HL-60 (cell line): ENCODE measurements at places on chromosomes 16 and 17.
A peak's percentile ranks its signal among the peaks of the same experiment; 100 is the strongest.

DNA sequence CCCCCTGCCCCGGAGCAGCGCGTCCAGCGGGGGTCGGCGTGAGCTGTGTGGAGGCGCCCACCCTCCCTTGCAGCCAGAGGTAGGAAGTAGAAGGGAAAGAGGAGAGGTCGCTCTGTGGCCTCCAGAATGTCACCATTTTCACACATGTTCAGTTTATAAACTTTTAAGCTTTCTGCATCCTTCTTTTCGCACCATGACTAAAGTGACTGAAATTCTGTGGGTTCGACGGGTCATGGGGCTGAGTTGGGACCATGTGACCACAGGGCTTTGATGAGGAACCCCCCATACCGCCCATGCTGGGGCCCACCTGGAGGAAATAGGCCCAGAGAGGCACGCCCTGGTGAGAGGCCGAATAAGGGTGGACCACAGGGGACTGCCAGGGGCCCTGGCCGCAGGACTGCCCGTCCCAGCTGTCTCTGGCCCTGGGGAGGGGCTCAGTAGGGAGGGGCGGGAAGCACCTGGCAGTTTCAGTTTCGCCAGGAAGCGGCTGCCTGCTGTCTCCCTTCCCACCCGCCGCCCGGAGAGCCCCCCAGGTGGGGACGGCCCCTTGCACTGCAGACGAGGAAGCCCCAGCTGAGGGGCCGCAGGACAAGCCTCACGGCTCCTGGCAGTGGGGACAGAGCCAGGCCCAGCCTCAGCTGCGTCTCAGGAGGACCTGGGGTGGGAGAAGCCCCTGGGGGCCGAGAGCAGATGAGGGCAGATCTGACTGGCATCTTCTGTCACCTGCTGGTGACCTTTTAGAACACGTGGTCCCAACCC, 9.0 kb downstream of the CBFA2T3 start:
- no peak for DNase-seq

DNA sequence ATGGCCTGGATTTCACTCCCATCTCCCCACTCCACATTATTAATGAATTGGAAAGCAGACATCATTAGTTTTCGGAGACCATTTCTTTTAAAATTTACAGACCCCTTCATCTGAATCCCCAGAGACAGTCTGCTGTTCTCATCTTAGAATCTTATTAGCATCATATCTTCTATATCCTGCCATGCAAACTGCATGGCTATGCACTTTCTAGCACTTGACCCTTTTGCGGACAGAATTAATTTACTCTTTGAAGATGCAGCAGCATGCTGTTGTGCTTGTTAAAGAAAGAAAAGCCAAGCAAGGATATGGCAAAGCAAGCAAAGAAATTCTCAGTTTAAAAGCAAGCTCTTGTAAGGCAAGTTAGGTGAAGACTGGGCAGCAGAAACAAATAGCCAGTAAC, 201.2 kb upstream of the PMFBP1 start:
- no peak for DNase-seq

- no peak for DNase-seq
Observed at GRCh38 chr17:57044976-57045867, 39.8 kb upstream of the AKAP1 start.

DNA sequence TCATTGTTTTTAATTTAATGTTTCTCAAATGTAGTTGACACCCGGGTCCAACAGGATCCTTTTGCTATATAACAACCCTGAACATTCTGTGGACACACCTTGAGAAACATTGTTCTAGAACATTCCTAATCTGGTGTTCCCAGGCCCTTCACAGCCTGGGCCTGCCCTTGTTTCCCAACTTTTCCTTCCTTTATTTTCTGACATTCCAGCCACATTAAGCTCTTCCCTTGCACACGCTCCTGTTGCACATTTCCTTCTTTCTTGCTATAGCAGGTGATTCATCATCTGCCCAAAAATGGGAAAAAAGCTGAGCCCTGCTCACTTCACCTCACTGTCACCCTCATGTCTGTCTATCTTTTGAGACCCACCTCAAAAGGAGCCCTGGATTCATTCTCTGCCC, 67.9 kb upstream of the MARCHF10 start:
- no peak for DNase-seq

DNA sequence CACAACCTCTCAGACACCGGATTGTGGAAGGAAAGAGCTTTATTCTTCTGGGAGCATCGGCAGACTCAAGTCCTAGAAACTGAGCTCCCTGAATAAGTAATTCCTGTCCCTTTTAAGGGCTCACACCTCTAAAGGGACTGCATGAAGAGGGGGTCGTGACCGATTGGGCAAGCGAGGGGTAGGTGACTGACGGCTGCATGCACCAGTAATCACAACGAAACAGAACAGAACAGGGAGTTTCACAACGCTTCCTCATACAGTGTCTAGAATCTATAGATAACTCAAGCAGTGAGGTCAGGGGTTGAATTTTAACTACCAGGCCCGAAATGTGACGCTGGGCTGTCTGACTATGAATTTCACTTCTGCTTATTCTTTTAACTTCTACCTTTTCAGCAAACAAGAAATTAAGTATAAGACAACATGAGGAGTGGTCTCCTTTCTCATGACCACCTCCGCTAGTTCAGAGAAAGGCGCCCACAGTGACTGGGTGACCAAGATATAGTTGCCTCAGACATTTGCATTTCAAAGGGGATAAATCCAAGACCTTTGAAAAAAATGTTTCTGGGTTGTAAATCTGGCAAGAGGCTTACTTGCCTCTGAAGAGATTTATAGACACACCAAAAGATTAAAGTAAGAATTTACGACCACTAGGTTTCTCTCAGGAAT, 88.4 kb upstream of the ATF7IP2 start:
- DNase-seq, result no peak

GRCh38 chr17:14460516-14461226, 159.8 kb downstream of the HS3ST3B1 start:
- DNase-seq, result no peak

DNA sequence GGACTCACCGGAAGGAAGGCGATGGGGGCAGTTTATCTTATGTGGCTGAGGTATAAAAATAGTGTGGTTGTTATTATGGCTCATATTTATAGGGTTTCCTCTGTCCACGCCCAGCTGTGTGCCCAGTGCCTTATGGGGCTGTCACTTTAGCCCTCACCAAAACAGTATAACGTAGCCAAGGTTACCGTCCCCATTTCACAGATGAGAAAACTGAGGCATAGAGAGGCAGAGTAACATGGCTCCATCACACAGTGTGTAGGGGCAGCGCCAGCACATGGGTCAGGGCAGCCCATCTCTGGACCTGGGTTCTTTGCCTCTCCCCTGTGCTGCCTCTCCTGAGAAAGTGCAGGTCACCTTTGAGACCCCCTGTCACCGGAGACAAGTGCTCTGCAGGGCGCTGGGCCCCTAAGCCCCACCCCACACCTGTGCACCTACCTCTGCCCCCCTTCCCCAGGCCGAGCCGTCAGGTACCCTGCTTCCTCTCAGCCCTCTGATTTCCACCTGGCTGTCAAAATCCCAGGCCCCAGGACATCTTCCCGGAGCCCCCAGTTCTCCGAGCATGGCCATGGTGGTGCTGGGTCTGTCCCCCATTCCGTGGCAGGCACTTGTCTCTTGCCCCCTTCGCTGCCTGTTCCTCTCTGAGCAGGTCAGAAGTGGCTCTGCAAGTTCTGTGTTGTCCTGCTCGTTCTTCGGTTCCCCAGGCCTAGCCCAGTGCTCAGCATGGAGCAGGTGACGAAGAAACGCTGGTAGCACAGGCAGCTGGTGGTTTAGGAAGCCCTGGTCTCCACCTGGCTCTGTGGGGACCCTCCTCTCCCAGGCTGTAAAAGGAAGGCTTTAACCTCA, 7.2 kb downstream of the KIAA0513 start:
- DNase-seq, result no peak

- DNase-seq, result no peak
Observed at GRCh38 chr16:80294172-80294571, 246.6 kb upstream of the DYNLRB2 start.

GRCh38 chr17:1197781-1198490, 18.2 kb upstream of the ABR start:
- peak; percentile 88 for DNase-seq

GRCh38 chr17:73067075-73067474, 25.4 kb downstream of the SLC39A11 start:
- DNase-seq, result no peak

GRCh38 chr16:66511602-66512271, 38.2 kb downstream of the TK2 start:
- DNase-seq, result no peak

GRCh38 chr16:84794626-84795025, 25.2 kb upstream of the CRISPLD2 start:
- no peak for DNase-seq

GRCh38 chr17:30249460-30249859, 14.0 kb upstream of the SLC6A4 start:
- no peak for DNase-seq

GRCh38 chr16:85553436-85554113, 59.5 kb upstream of the GSE1 start:
- peak; percentile 58 for DNase-seq

DNA sequence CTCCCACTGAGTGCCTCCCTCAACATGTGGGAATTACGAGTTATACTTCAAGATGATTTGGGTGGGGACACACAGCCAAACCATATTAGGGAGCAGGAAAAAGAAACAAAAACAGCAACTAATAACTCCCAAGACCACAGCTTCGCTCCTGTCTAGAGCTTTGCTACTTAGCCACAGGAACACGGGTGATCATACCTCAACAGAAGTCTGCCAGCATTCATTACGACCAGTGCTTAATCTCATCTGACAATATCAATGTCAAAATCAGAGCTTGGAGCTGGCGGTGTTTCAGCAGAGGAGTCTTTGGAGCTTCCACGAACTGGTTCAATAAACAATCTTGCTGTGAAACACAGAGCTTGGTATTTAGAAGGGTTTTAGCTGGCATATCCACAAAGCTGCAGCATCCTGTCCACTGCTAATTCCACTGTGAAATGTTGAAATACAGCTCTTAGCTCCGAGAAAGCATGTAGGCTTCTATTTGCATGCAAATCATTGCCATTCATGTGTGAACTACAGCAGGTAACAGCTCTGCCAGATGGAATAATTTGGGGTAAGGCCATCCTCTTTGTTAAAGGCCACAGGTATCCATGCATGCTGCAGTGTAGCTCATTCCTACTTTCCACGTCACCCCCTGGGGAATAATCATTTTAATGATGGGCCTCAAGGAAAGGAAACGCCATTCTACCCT, 128.4 kb upstream of the GOT2 start:
- no peak for DNase-seq

- no peak for DNase-seq
Observed at GRCh38 chr16:60945225-60945624, 1091.0 kb downstream of the CDH8 start.

GRCh38 chr16:2826591-2827373, 3.3 kb upstream of the ZG16B start:
- no peak for DNase-seq

DNA sequence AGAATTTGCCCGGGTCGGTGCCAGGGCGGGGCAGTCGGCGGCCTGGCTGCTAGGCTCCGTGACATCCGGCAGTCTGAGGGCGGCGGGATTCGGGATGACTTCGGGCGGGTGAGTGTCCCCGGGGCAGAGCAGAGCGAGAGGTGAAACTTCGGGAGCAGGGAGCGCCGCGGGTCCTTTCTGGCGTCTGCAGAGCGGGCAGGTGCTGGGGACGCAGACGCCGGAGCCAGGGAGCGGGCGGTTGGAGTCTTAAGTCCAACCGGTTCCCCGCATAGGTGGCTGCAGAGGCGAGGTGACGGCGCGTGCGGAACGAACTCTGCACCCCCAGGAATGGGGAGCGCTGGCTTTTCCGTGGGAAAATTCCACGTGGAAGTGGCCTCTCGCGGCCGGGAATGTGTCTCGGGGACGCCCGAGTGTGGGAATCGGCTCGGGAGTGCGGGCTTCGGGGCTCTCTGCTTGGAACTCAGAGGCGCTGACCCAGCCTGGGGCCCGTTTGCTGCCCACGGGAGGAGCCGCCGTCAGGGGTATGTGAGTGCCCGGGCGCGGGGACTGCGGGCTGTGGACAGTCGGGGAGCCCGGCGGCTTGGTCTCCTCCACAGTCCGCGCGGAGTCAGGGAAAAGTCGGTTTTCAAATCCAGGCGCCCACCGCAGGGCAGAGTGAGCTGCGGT, at the start of gene B4GALNT2:
B4GALNT2 (plus strand) TSS at position 71 of the 666 bp plus-strand sequence; CDS start at position 95, 24 bp downstream.
- no peak for DNase-seq
